Breast epithelium (tissue), 4 donors: ENCODE measurements at places on chromosomes 5 and 9. TPM values are rescaled to one million over a fixed set of nuclear protein-coding genes. Genes with fewer than 3 reads are reported as not detected.

GRCh38 chr9:135617991-135618411 is 21.3 kb downstream of the GLT6D1 start:
- no peak overlapping the region for H3K4me3 ChIP-seq
- H3K4me1 ChIP-seq, result no peaks in the 10 kb centered on the region
- H3K36me3 ChIP-seq, result no peaks in the 10 kb centered on the region
- no peak overlapping the region for H3K27ac ChIP-seq
- H3K27me3 ChIP-seq, result peaks cover 64% of the 10 kb centered on the region

DNA sequence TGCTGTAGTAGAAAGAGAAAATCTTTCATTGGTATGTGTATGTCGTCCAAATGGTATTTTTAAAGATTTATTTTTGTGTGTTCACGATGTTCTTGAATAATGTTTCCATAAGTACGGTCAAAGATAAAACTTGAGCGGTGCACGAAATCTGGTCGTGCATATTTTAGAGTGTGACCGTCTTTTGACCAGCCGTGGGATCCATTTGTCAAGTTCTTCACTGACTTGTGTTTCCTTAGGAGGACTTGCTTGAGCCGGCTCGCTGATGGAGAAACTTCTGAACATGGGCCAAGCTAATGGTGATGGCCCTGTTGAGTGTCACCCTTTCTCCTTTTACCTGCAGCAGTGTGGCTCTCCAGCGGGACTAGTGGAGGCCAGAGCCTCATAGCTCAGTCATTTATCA is 11.1 kb upstream of the STC2 start:
- no peaks in the 10 kb centered on the region for H3K27me3 ChIP-seq
- H3K27ac ChIP-seq, result no peak overlapping the region

- H3K4me3 ChIP-seq, result no peak overlapping the region
- H3K36me3 ChIP-seq, result no peaks in the 10 kb centered on the region
- H3K4me1 ChIP-seq, result no peaks in the 10 kb centered on the region
These were observed 177.9 kb downstream of the C9orf152 start for GRCh38 chr9:110029956-110030480.

DNA sequence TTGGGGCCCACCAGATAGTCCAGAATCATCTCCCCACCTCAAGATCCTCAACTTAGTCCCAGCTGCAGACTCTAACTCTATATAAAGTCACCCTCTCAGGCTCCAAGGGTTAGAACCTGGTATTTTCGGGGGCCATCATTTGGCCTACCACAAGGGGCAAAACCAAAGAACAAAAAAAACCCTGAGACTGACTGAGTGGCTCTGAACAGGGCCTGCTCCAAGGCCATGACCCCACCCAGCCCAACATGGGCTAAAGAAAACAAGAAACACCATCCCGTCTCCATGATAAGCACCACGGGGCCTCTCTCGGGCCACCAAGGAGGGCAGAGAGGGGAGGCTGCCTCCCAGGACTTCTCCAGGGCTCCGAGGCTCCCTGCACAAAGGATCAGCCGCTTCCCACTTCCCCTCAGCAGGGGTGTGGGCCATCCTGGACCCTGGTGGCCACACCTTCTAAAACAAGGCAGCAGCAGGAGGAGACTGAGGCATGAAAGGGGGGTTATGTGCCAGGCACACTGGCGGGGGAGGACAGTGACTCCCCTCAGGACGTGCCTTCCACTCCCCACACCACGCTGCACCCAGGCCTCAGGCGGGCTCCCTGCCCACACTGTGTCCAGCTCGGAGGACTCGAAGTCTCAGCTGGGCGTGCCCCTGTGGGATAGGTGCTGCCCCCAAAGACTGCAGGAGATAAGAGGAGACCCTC is 51.5 kb downstream of the SEMA4D start:
- H3K4me3 ChIP-seq, result no peak overlapping the region
- peaks cover 5% of the 10 kb centered on the region for H3K36me3 ChIP-seq
- no peak overlapping the region for H3K27ac ChIP-seq
- no peaks in the 10 kb centered on the region for H3K27me3 ChIP-seq
- DNase-seq, result no peak

DNA sequence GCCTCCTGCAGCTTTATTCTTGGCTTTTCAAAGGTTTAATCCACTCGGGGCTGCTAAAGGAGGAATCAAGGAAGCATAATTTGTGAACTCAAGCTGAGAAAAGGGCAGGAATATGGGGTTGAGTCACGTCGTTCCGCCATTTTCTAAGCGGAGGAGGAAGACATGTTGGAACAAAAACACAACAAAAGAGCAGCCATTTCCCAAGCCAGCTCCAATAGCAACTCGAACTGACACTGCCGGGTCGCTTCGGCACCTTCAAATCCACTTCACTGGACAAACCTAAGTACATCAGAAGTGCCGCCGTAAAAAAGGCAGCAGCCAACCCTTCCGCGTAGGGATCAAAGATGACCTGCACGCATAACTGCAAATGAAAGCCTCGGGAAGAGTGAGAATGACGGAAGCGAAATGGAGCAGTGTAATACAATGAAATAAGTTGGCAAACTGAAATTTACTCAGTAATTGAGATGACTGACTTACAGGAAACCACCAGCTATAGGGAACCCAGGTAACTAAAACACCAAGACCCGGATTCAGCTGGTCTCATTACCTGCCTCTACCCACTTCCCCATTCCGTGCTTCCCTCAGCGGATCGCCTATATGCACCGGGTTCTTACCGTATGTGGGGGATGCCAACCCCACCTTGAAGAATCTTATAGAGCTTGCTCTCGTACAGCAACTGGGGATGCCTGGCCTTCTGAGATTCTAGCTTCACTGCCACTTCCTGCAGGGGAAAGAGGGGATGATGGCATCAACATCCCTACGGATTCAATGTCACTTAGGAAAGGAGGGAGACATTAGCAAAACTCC is 1.6 kb downstream of the CSNK1A1 start:
- H3K4me1 ChIP-seq, result no peaks in the 10 kb centered on the region
- no peaks in the 10 kb centered on the region for H3K36me3 ChIP-seq
- no peak for DNase-seq
- peak overlapping the region; percentile 99 for H3K27ac ChIP-seq
- no peaks in the 10 kb centered on the region for H3K27me3 ChIP-seq

DNA sequence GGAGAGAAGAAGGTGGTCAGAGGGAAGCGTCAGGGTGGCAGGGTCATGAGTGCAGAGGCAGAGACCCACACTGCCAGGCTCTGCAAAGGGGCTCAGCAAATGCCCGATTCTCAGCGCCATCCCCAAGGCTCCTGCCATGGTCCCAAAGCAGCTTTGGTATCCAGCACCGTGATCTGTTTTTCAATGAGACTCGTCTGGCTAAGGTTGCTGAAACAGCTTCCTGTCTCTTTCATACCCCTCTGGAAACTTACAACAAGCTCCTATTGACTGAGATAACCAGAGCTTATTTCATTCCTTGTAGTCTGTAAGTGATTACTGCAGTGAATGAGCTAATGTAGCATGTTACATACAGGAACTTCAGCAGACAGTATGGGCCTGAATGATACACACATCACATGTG is 568.6 kb upstream of the DAP start:
- H3K4me3 ChIP-seq, result no peak overlapping the region
- no peaks in the 10 kb centered on the region for H3K36me3 ChIP-seq
- H3K27ac ChIP-seq, result no peak overlapping the region
- DNase-seq, result no peak
- no peaks in the 10 kb centered on the region for H3K27me3 ChIP-seq

GRCh38 chr5:121288781-121289180 is 562.9 kb upstream of the FTMT start:
- no peak for DNase-seq
- no peaks in the 10 kb centered on the region for H3K4me1 ChIP-seq
- no peak overlapping the region for H3K4me3 ChIP-seq
- no peaks in the 10 kb centered on the region for H3K27me3 ChIP-seq

DNA sequence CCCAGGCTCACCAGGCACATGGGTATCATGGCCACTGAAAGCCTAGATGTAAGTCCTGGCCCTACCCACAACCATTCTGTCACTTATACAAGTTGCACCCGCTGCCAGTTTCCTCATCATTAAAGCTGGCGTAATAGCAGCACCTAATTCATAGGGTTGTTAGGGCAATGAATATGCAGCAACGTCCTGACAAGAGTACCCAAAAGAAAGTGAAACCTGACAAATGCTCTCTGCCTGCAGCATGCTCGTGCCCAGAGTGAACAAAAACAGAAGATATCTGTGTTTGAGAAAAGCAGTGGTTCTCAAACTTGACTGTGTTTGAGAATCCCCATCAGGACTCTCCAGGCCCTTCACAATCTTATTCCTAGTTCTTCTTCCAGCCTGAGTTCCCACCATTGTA is 632.4 kb downstream of the SEMA5A start:
- no peaks in the 10 kb centered on the region for H3K4me1 ChIP-seq
- no peak overlapping the region for H3K27ac ChIP-seq
- H3K4me3 ChIP-seq, result no peak overlapping the region
- no peaks in the 10 kb centered on the region for H3K27me3 ChIP-seq

DNA sequence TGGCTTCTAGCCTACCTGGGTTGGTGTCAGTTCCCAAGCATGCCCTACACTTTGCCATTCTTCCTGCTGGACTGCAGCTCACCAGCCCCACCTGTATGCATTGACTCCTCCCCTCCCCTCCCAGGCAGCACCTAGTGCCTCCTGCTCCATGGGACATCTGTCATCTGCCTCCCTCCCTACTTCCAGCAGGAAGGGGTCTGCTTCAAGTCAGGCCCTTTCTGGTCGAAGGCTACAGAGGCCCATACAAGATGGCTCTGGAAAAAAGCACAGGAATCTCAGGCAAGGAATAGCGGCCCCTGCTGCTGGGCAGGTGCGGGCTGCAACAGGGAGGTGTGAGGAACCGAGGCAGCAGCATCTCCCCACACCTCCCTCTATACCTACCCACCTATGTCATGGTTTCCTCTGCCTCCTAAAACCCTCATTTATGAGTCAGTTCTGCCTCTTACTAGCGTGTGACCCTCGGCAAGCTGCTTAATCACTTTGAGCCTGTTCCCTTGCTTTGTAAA is 19.7 kb downstream of the WWC1 start:
- H3K27ac ChIP-seq, result no peak overlapping the region
- H3K27me3 ChIP-seq, result no peaks in the 10 kb centered on the region
- H3K4me1 ChIP-seq, result no peaks in the 10 kb centered on the region
- H3K4me3 ChIP-seq, result no peak overlapping the region

- H3K36me3 ChIP-seq, result no peaks in the 10 kb centered on the region
- no peaks in the 10 kb centered on the region for H3K4me1 ChIP-seq
- no peak overlapping the region for H3K27ac ChIP-seq
- no peak overlapping the region for H3K4me3 ChIP-seq
- no peak for DNase-seq
- H3K27me3 ChIP-seq, result no peaks in the 10 kb centered on the region
These were observed 19.4 kb upstream of the RHOBTB3 start for GRCh38 chr5:95711501-95712346.

DNA sequence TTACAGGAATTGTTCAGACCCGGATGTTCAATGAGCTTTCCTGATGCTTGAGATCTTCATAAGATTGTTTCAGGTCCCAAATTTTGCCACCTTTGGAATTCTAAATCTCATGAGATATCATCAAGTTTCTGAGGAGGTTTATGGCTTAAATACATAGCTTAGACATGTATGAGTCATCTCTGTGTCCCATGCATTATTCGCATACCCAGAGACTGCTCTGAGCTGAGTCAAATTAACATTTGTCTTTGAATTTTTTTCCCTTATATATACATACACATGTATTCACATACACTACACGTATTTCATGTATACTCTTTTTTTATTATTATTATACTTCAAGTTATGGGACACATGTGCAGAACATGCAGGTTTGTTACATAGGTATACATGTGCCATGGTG is 744.6 kb downstream of the BRINP1 start:
- no peaks in the 10 kb centered on the region for H3K36me3 ChIP-seq
- no peak overlapping the region for H3K4me3 ChIP-seq
- H3K27me3 ChIP-seq, result no peaks in the 10 kb centered on the region
- DNase-seq, result no peak

- no peaks in the 10 kb centered on the region for H3K27me3 ChIP-seq
- H3K27ac ChIP-seq, result no peak overlapping the region
- H3K4me3 ChIP-seq, result no peak overlapping the region
These were observed 165.2 kb downstream of the NR2F1-AS1 start for GRCh38 chr5:93415819-93416218.

DNA sequence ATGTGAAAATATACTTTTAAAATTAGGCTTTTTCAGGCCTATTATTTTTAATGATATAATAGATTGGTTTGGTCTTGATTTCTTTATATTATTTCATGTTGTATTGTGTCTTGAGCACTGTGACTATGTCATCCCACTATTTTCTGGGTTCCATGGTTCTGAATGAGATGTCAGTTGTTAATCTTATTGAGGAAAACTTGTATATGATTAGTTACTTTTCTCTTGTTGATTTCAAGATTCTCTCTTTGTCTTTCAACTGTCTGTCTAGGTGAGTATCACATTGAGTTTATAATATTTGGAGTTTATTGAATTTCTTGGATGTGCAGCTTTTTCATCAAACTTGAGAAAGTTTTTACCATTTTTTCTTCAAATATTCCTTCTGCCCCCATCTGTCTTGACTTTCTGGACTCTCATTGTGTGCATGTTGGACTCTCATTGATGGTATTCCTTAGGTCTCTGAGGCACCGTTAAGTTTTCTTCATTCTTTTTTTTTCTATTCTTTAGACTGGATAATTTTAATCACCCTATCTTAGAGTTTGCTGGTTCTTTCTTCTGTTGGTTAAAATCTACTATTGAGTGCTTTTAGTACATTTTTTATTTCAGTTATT is 175.8 kb downstream of the TMEM167A start:
- H3K36me3 ChIP-seq, result no peaks in the 10 kb centered on the region
- H3K27ac ChIP-seq, result no peak overlapping the region
- no peak for DNase-seq
- H3K4me3 ChIP-seq, result no peak overlapping the region
- no peaks in the 10 kb centered on the region for H3K27me3 ChIP-seq
- H3K4me1 ChIP-seq, result no peaks in the 10 kb centered on the region

GRCh38 chr9:68969538-68969937 is 44.4 kb downstream of the PRKACG start:
- H3K36me3 ChIP-seq, result no peaks in the 10 kb centered on the region
- H3K27me3 ChIP-seq, result no peaks in the 10 kb centered on the region
- no peak for DNase-seq
- H3K27ac ChIP-seq, result no peak overlapping the region
- no peaks in the 10 kb centered on the region for H3K4me1 ChIP-seq

GRCh38 chr5:150638488-150639376 is 1.7 kb upstream of the SYNPO start:
- no peak overlapping the region for H3K4me3 ChIP-seq
- peak overlapping the region; percentile 97 for H3K27ac ChIP-seq
- H3K4me1 ChIP-seq, result peaks cover 34% of the 10 kb centered on the region

GRCh38 chr5:9534881-9535517 is 10.9 kb downstream of the SEMA5A start:
- no peak for DNase-seq
- H3K27me3 ChIP-seq, result no peaks in the 10 kb centered on the region
- no peak overlapping the region for H3K4me3 ChIP-seq
- no peaks in the 10 kb centered on the region for H3K4me1 ChIP-seq

Gene SKIC3
- total RNA-seq, result 78.6 TPM

Gene RANBP6
- total RNA-seq, result 24.9 TPM

Gene PRKACG
- total RNA-seq, result not detected

Gene FOXI1
- total RNA-seq, result not detected

Gene SLC36A3
- not detected for total RNA-seq

Gene SCGB3A2
- not detected for total RNA-seq

Gene WDR38
- not detected for total RNA-seq

Gene GPX8
- total RNA-seq, result 14.4 TPM
